Frontal cortex (tissue), 4 donors: ENCODE measurements at places on chromosomes 7 and 10. TPM values are rescaled to one million over a fixed set of nuclear protein-coding genes. Genes with fewer than 3 reads are reported as not detected.

CAMK2B gene
- total RNA-seq = 99.5 TPM

ACTR3C gene
- 5.3 TPM for total RNA-seq

GIMAP6 gene
- 6.9 TPM for total RNA-seq

ITGA8 gene
- total RNA-seq = 3.7 TPM
